Activated CD8-positive, alpha-beta memory T cell treated with anti-CD3 and anti-CD28 coated beads, Interleukin-2, amount 50 U/mL, for 48 hours (primary cell): ENCODE measurements at places on chromosomes 13 and 19.

DNA sequence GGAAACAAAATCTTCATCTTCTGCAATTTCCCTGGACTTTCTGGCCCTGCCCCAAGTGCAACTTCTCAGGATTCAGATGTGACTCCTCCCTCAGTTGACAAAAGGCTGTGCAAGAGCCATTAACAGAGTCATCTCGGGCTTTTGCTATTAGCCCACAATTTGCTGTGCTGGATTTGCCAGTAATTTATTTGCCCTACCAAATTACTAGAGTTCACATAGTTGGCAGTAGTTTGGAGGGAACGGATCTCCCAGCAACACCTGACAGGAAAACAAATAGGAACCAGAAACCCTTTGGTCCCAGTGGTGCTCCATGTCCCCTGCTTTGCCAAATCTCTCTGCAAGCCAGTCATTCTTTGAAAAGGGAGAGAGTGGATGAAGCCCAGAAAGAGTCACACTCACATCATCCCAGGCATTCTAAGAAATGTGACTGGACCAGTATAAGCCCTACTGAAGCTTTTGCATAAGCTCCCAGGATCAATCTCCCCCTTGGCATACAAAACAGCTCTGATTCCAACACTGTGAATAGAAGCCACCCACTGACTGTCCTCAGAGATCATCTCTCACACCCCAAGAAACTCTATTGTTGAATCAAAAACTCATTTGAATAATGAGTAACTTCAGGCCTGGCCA lies 350.1 kb upstream of the NBEA start:
- no peak for DNase-seq

GRCh38 chr19:38695832-38696728 lies 48.2 kb downstream of the CAPN12 start:
- DNase-seq: no peak

DNA sequence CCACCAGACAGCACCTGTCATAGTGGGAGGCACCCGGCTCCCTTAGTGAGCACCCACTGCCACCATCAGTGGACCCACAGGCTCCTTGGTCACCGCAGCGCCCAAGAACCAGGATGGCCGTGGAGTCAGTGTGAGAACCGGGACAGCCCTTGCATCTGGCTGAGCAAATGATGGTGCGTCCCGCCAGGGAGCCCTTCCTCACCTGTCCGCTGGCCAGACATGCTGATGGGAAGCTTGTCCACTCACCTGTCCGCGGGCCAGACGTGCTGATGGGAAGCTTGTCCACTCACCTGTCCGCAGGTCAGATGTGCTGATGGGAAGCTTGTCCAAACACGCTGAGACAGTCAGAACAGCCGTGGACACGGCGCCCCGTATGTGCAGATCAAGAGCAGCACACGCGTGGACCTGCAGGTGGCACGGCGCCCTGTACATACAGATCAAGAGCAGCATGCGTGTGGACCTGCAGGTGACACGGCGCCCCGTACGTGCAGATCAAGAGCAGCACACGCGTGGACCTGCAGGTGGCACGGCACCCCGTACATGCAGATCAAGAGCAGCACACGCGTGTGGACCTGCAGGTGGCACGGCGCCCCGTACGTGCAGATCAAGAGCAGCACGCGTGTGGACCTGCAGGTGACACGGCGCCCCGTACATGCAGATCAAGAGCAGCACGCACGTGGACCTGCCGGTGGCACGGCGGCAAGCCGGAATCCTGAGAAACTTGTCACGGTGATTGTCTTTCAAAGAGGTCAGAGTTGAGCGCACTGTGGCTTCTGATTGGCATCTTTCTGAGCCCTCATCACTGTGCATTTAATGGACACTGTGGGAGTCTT lies 40.7 kb upstream of the DCUN1D2 start:
- no peak for DNase-seq

DNA sequence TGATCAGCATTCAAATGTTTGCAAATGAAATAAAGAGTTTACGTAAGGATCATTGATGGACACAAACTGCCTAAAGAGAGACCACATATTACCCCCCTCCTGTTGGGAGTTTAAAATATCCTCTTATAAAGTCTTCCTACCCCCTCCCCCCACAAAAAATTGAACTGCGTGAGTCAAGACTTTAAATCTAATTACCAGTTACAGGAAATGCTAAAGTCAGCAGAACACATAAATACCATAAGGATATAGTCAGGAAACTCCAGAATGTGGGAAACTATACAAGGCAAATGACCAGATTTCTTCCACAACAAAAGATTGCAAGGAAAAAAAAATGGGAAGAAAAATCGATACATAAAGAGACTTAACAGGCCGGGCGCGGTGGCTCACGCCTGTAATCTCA lies 44.4 kb upstream of the FARP1 start:
- no peak for DNase-seq

- DNase-seq: no peak
Observed at GRCh38 chr13:51647067-51647466, 62.8 kb downstream of the WDFY2 start.

DNA sequence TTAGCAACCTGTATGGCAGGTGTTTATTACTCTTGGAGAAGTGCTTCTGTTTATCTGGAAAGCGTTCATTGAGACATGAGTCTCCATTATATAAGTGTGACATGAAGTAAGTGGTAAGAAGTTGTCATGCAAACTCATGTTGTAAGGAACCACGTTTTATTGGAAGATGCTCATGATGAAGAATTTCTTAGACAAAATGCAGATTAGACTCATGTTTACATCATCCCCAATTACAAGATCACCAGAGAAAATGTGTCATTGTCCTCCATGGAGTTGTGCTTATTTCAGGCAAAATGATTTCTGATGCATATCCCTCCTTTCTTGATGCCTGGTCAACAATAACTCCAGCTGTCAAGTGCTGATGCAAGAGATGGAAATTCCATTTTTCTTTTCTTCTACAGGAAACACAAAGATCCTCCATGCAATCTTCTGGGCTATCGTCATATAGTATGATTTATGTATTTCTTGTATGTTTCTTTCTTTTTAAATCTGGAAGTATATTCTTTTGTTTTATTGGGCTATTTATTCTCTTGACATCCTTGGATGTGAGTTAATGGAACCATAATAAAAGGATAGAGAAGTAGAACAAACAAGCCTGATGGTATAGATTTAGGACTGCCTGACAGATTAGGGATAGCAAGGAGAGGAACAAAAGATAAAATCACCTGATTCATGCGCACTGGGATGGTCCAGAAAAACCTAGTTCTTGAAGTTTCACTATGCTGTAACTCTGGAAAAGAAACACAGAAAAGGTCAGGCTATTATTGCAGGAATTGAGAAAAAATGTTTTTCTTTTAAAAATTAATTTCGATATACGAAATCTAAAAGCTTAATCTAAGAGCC lies 50.7 kb upstream of the DIAPH3 start:
- no peak for DNase-seq

DNA sequence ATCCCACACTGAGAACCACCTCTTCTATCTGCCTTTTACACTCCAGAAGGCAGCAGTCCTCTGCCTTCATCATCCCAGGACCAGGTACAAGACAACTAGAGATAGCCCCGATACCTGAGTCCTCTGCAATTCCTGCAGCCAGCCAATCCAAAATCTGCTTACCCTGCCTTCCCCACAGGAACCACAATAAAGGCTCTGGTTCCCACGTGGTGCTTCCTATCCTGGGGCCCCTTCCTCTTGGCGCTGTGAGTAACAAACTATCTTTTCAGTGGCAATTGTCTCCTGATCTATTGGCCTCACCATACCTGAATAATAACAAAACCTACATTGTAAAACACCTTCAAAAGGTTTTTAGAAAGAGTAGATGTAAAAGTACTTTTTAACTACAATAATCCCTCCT lies 63.1 kb downstream of the ZDHHC20 start:
- no peak for DNase-seq

- no peak for DNase-seq
Observed at GRCh38 chr13:39224671-39225240, 186.5 kb downstream of the NHLRC3 start.

GRCh38 chr13:98937911-98938381 lies 39.9 kb downstream of the DOCK9 start:
- DNase-seq: no peak

GRCh38 chr13:43831088-43831487 lies 44.3 kb upstream of the ENOX1 start:
- DNase-seq: no peak

GRCh38 chr13:36770741-36771140 lies 48.3 kb upstream of the RFXAP start:
- no peak for DNase-seq

GRCh38 chr13:50758796-50759195 lies 84.7 kb downstream of the DLEU7 start:
- DNase-seq: no peak

GRCh38 chr13:97493456-97493855 lies 59.5 kb downstream of the RAP2A start:
- no peak for DNase-seq

GRCh38 chr19:18299654-18300053 lies 18.2 kb upstream of the JUND start:
- no peak for DNase-seq

DNA sequence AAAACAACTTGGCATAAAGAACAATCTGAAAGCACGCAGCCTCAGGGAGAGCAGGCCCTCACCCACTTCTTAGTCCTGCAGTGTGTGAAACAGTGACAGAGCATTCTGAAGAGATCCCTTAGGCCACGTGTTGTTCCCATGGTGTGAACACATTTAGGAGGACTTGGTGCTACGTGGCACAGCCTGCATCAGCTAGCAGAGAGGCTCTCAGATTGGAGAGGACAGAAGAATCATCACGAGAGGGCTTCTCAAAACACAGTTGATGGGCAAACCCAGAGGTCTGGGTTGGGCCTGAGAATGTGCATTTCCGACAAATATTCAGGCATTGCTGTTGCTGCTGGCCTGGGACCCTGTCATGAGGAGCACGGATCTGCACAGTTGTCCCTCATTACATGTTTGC lies 26.1 kb upstream of the TFDP1 start:
- peak; percentile 28 for DNase-seq

DNA sequence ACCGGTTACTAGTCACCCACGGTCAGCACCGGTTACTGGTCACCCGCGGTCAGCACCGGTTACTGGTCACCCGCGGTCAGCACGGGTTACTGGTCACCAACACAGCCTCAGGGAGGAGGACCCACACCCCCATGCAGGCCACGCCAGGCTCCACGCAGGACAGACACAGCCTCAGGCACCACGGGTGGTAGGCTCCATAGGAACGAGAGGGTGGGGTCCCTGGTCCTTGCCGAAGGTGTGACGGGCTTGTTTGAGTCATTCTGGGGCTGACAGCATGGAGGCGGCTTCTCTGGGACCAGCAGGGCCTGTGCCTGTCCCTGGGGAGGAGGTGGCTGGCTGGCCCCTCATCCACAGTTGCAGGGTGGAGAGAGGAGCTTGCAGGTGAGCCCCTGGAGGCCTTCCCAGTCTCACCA lies 122.8 kb upstream of the SOX1 start:
- DNase-seq: no peak
